AG04449 (cell line): ENCODE measurements at places on chromosomes 13 and 19.

DNA sequence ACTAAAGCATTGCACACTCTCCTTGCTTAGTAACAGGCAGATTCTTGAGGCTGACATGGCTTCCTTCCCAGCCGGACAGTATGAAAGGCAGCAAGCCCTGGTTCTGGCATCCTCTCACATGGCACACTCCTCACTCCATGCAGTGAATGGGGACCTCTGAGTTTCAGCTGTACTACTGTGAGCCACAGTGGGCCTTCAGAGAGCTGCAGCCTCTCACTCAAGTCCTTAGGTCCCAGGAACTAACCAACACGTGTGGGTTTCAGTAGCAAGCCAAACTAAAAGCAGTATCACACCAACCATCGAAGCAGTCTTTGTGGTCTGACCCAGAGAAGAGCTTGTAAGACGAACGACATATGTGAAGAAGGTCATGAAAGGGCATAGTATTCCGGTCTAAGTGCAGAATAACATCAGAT is 128.2 kb downstream of the TBC1D4 start:
- no peak for DNase-seq

DNA sequence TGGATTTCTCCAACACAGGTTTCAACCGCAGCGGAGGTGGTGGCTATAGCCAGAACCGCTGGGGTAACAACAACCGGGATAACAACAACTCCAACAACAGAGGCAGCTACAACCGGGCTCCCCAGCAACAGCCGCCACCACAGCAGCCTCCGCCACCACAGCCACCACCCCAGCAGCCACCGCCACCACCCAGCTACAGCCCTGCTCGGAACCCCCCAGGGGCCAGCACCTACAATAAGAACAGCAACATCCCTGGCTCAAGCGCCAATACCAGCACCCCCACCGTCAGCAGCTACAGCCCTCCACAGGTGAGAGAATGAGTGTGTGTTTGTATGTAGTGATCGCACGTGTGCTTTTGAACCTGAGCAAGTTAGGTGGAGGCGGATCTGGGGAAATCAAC is 6.0 kb upstream of the CCDC97 start:
- no peak for DNase-seq

DNA sequence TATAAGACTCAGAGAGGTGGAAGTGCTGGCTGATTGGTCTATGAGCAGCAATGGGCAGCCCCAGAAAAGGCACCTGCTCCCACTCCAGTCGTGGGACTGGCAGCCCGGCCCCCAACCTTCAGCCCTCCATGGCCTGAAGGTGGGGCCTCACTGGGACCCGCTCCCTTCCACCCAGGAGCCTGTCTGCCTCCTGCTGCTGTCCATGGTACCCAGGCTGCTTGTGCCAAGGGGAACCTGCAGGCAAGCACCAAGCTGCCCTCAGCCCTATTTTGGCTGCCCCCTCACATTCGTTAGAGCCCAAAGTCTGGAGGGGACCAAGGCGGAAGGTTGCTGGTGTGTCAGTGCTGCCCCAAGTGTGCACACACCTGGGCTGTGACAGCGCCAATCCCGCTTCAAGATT is 2304.9 kb downstream of the PCDH9 start:
- no peak for DNase-seq

DNA sequence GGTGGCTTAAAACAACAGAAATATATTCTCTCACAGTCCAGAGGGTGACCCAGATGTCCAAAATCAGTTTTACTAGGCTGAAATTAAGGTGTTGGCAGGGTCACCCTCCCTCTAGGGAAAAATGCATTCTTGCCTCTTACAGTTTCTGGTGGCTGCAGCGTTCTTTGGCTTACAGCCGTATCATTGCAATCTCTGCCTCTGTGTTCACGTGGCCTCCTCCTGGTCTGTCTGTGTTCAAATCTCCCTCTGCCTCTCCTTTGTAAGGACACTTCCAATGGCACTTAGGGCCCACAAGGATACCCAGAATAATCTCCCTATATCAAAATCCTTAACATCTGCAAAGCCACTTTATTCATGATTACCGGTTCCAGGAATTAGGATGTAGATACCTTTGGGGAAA is 21.1 kb downstream of the KCTD12 start:
- no peak for DNase-seq

GRCh38 chr19:49930483-49931011 is 1.2 kb upstream of the NUP62 start:
- DNase-seq = no peak

GRCh38 chr13:36084131-36084530 is 47.1 kb downstream of the DCLK1 start:
- no peak for DNase-seq

DNA sequence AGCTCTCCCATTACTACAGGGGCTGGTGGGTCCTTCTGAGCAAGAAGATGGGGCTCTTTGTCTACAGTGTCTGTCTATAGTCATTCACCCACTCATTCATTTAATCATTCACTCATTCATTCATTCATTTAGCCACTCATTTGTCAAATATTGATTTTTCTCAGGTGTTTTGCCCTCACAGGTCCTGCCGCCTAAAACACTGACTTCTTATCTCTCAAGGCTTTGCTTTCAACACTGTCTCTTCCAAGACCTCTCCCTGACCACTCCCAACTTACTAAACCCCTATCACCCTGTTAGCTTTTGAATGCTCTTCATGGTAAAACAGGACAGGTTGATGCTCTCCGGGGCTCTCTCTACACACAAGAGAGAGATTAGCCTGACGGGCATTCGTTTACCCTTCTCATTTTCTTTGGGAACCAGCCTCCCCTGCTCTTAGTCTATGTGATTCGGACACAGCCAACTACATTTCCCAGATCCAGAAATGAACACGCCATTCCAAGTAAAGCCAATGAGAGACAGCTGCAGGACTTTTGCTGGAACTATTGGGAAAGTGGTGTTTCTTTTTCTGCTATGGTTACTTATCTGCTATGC is 22.7 kb downstream of the FAM187B start:
- DNase-seq = no peak

- peak; percentile 33 for DNase-seq
Observed at GRCh38 chr19:48746738-48747575, at the start of gene IZUMO1. Gene IZUMO1 (minus strand): TSS chr19:48746909. CDS start chr19:48745859, 1,050 bp downstream.

GRCh38 chr13:80884056-80884785 is 543.3 kb upstream of the SPRY2 start:
- no peak for DNase-seq

- no peak for DNase-seq
Observed at GRCh38 chr13:73879346-73880015, 254.7 kb downstream of the KLF12 start.

DNA sequence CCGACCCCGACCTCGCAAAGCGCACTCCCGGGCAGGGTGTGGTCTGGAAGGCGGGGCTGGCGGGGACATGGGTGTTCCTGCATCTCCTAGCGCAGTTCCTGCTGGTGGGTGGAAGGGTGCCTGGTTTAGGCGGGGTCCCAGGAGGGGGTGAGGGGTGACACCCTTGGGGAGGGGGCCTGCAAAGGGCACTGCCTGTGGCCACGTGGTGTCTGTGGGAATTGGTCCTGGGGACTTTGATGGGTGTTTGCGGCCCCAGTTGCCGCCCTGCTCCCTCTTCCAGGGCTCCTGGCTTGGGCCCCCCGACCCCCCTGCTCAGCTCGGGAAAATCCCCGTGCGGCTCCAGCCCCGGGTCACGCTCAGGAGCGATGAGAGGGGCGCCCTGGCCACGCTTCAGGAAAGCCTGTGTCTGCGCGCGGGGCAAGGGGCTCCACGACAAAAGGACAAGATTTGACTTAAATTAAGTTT is 19.1 kb downstream of the WTIP start:
- no peak for DNase-seq

DNA sequence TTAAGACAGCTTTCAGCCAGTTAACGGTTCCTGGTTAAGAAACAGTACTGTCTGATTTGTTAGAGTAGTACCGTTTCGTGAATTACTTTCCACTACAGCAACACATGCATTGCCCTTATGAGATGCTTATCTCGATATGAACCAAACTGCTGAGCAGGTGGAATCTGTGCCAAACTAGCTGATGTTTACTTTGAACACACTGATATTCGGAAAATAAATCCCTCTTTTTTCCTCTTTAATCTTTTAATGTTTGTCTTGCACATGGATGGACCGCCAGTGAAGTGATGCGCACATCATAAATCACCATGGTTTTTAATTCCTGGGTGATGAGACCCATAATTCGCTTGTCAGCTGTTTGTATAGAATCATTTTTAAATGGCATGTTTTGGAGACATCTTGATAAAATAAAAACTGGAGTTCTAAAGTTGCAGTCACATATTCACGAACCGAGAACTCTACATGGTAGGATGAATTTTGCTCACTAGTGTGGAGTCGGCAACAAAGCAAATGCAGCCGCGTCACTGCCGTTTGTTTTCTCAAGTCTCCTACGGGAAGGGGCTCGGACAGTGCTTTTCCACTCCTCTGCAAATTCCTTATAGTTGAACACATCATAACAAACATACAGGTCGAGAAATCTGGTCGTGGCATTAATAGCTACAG is 1.1 kb downstream of the GJA3 start:
- no peak for DNase-seq

DNA sequence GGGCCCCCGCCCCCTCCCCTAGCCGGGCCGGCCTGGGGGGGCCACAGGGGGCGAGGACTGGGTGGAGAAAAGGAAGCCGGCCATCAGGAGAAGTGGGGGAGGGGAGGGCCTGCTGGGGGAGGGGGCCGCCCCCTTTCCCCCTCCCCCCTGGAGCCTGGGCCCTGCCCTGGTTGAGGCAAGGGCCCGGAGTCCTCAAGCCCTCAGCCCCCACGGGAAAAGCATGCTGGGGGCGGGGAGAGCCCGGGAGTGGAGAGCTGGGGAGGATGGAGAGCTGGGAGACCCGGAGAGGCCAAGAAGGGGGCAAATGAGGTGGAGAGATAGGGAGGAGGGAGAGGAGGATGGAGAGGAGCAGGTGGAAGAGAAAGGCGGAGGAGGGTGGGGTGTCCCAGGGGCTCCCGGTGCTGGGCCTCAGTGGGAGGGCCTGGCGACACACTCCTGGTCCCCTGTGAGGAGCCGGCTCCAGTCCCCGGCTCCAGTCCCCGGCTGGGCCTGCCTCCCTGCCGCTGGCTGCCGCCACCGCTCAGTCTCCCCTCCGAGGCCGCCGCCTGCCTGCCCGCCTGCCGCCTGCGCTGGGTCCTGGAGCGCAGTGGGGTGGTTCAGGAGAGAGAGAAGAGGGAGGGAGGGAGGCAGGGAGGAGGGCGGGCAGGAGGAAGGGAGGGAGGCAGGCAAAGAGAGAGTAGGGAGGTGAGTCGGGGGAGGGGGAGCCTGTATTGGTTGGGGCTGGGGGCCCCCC is at the start of gene GRIK5:
Gene GRIK5, minus strand, starts transcription at position 588 of the 733 bp plus-strand sequence. CDS start 4,436 bp downstream, outside the sequence.
- no peak for DNase-seq

DNA sequence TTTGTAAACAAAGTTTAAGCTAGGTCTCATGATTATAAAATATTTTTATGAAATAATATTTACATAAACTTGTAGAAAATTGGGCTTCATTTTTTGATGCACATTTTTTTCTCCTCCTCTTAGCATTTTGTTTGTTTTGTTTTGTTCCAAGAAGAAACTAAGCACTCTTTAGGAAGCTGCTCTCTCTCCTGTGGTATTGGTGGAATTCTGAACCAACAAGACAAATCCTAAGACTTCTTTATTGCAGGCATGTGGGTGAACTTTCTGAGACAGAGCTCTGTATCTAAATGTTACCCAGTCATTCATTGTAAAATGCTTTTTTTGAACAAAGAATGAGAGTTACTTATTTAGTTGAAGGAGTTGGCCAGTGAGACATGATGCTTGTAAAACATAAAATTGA is 39.3 kb downstream of the LMO7 start:
- no peak for DNase-seq

DNA sequence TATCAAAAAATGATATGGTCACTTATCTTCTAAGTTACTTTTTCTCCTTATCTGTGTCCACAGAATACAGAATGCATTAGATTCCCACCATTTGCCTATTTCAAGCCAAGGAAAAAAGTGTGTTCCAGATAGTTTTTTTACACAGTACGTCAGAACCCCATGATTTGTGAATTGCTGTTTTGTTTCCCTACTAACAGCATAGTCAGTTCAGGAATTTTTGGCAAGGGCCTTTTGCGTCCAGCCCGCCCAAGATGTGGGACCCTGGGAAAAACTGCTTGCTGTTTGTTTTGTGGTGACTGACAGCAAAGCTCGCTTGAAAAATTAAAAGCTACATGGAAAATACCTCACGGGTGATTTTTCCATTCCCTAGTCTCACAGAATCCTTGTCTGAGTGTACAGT is 20.4 kb upstream of the FAM216B start:
- no peak for DNase-seq

DNA sequence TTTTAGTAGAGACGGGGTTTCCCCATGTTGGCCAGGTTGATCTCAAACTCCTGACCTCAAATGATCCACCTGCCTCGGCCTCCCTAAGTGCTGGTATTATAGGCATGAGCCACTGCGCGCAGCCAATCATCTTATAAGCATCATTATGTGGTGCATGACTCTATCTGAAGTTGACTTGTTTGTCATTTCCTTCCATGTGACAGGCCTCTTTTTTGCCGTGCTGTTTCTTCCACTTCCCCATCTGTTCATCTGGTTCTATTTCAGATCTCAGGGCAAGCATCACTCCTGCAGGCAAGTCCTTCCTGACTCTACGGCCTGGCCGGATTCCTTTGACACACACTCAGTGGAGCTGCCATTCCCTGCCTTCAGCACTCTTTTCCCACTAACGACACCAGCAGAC is 15.2 kb downstream of the COL5A3 start:
- DNase-seq = no peak

- no peak for DNase-seq
Observed at GRCh38 chr13:28680541-28680940, 21.6 kb downstream of the POMP start.

DNA sequence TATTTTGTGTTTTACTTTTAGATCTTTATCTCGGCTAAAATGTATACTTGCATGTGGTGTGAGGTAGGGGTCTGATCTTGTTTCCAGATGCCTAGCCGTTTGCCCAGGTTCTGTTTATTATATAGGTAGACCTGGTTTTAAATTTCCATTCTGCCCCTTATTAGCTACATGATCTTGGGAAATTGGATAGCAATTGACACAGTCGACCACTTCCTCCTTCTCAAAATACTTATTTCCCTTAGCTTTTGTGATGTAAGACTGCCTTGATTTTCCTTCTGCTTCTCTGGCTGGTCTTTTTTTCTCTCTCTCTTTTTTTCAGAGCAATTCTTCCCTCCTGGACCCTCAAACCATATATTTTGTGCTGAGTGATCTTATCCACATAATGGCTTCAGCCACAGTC is 3.0 kb upstream of the PGLYRP1 start:
- no peak for DNase-seq

GRCh38 chr13:88862095-88862620 is 1191.0 kb downstream of the SLITRK5 start:
- DNase-seq = no peak

DNA sequence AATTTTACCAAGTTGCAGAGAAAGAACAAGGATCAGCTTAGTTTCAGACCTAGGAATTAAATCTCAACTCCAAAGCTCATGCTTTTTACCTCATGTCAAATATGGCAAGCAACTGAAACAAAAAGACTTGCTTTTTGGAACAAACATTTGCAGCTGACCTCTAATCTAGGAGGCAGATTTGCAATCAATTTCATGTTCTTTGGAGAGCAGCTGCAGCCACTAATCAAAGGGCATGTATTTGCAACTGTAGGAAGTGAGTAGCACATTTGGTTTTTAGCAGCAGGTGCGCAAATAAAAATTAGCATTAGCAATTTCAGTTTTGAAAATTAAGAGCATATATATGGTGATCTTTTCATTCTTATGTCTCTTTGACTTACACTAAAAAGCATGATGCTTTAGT is 459.3 kb upstream of the SLC10A2 start:
- no peak for DNase-seq
